ENCODE measurements at places on chromosomes 11 and 22. TPM values are rescaled to one million over a fixed set of nuclear protein-coding genes. Genes with fewer than 3 reads are reported as not detected.

DNA sequence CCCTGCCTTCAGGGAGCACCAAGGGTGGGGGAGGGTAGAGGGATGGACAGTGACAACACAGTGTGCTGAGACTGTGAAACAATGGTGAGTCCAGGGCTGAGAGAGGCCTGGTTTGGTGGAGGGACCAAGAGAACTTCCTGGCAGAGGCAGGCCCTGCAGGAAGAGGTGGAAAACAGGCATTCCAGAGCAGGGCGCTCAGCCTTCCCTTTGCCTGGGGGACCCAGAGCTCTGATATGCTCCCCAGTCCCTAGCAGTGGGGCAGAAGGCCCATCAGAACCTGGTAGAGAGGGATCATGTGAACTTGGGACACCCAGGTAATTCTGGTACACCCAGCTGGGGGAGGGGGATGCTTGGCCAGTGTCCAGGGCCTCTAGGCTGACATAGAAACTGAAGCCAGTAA, 17.2 kb upstream of the UVRAG start:
- no peak for DNase-seq

Gene DEFB131B
- 1.8 TPM for polyA plus RNA-seq

DNA sequence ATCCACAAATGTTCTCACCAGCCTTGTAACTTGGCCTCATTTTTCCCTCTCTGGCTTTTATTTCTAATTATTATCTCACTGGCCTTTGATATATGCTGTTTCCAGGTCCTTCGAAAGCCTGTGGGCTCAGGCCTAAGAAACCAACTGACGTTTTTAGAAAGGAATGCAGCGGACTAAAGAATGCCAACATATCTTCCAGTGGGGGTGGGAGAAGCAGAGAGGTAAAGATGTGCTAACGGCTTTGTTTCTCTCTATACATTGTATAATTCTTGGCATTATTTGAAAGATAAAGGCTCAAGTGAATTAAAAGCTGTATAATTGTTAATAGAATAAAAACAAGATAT, 28.2 kb downstream of the OR6Q1 start:
- no peak for DNase-seq

DNA sequence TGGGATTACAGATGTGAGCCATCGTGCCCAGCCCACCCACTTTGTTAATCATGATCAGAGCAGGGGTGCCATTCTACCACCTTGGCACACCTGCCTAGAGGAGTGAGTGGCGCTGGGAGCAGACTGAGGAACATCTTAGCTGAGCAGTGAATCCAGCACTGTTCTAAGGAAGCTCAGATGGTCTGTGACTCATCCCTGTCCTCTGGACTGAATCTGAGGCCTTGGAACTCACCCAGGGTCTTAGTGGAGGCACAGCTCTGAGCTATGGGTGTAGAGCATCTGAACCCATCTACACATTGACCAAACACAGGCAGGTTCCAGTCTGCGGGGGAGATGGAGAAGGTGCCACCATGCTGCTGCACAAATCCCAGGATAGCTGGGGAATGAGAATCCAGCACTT, 14.9 kb downstream of the PGAP2 start:
- no peak for DNase-seq

DNA sequence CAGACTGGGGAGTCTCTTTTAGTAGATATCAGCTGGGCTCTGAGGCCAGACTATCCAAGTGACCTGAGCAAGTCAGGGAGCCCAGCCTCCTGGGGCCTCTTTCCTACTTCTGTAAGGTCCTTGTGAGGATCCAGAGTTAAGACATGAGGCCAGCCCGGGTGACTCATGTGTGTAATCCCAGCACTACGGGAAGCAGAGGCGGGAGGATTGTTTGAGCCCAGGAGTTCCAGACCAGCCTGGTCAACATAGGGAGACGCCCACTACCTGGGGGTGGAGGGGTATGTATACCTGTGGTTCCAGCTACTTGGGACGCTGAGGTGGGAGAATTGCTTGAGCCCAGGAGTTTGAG, 36.9 kb upstream of the POLA2 start:
- DNase-seq: no peak

DNA sequence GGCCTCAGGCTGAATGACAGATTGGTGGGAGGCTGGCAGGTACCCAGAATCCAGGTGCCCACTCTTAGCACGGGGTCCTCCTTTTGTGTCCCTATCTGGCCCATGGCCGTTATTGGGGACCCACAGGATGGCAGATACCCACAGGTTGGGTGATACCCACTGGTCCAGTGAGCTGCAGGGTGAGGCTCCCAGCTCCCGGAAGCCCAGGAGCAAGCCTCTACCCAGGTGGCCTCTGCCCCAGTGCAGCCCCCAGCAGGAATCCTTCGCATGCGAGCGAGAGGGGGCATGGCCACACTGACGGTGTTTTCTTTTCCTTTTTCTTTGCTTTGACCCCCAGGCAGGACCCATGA, 116.1 kb downstream of the PHF21B start:
- no peak for DNase-seq

Gene APOBEC3F
- polyA plus RNA-seq: 7.0 TPM

DNA sequence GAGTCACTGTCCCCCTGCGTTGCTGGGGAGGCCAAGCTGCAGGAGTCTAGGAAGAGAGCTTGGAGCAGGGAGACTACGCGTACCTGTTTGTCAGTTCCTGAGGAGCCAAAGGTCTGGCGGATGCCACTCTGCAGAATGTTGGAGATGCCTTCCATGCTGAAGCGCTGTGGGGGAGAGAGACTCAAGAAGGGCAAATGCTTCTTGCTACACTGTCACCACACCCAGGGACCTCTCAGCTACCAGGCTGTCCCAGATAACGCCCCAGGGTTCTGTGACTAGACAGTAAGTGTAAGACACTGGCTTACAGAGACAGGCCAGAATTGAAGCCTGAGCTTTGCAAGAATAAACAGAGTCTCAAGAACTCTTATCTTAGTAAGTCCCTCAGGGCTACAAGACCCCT, 42.0 kb downstream of the FEZ1 start:
- no peak for DNase-seq

GRCh38 chr11:117604336-117604995, 192.6 kb downstream of the DSCAML1 start:
- no peak for DNase-seq

- DNase-seq: no peak
Observed at GRCh38 chr11:62555464-62556107, 9.0 kb upstream of the AHNAK start.

Gene HEPHL1
- not detected for polyA plus RNA-seq

DNA sequence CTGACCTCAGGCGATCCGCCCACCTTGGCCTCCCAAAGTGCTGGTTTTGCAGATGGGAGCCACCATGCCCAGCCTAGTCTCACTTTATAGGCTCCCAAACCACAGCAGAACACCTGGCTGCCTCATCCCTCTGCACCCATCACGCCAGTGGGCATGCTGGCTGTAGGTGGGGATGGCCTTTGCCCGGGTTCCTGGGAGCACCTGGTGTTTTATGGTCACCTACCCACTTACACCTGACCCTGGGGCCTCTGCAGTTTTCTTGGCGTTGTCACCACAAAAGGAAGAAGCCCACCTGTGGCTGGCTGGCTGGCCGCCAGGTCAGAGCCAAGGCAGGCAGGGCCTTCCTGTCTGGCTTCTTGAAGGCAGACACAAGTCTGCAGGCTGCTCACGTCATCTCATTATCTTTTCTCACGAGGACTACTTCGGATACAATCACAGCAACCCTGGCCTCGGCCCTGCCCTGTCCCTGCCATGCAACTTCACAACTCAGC, 8.2 kb downstream of the RRP7A start:
- no peak for DNase-seq

Gene SYT12
- 0.18 TPM for polyA plus RNA-seq

Gene ARFGAP2
- 78.8 TPM for polyA plus RNA-seq

- DNase-seq: no peak
Observed at GRCh38 chr22:30267382-30268302, 991 bp upstream of the OSM start.

Gene KLHL35
- 0.40 TPM for polyA plus RNA-seq

GRCh38 chr11:76614471-76615179, 55.9 kb downstream of the LRRC32 start:
- no peak for DNase-seq

Gene GRAMD1B
- polyA plus RNA-seq: 11.9 TPM
